ENCODE measurements at places on chromosomes 2 and 18.

- DNase-seq, result no peak
Observed at GRCh38 chr18:13381944-13382365, 163.4 kb downstream of the LDLRAD4 start.

DNA sequence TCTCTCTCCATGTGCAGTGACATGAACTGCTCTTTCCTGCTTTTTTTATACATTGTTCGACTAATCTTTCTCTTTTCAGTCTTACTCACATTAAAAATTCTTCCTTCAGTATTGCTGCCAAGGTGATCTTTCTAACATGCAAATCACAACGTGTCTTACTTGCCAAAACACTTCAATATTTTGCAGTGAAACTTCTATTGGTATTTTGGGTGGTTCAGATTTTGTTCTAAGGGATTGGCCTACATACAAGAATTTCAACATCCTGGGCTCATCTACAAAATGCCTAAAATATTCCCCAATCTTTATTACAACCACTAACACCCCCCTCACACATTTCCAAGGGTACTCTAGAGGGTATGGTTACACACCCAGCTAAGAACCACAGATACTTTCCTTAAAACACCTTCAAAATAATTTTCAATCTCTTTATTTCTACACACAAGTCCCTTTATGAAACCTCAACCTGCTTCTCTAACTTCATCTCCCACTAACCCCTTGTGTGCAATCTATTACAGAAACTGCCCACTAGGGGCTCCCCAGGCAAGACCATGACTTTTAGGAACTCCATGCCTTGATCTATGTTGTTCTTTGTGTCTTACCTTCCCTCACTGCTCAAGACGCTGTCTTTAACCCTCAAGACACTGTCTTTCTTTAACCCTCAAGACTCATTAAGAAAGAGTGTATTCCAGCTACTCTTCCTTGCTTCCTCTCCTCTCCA lies 50.9 kb downstream of the COL3A1 start:
- no peak for DNase-seq

DNA sequence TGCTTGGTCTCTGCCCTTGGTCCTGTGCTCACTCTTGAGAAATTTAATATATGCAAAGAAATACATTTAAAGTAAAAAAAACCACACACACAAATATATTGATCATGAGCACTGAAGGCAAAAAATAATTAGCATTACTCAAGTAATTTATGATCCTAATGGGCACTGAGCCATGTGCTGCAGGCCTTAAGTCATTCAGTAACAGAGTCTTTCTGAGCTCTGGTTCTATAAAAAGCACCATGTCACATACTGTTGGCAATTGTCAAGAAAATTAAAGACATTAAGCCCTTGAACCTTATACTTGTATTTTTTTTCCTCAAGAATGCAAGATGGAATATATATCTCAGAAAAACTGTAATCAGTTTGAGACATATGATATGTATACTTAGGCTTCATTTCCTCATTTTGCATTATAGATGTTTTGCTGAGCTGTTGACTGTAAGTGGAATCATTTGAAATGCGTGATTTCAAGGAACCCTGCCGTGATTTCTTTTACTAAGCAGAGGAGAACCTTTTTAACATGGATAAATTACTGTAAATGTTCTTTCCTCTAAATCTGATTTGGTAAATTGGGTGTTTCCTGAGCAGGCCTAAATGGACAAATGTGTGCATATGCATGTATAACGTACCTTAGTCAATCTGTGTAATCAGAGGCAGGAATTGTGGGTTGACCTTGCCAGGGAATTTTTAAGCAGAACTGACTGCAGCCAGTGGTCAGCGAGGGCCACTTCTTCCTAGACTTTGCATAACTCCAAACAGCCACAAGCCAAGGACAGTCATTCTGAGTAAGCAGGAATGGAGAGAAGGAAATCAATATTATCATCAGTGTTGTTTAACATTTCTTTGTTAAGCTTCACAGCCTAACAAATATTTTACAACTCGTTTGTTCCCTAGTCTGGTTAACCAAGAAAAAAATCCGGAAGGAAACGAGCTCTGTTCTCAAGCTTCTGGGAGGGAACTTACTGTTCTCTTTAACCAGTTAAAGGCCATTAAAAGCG lies 191.5 kb upstream of the ATP5MC3 start:
- no peak for DNase-seq

DNA sequence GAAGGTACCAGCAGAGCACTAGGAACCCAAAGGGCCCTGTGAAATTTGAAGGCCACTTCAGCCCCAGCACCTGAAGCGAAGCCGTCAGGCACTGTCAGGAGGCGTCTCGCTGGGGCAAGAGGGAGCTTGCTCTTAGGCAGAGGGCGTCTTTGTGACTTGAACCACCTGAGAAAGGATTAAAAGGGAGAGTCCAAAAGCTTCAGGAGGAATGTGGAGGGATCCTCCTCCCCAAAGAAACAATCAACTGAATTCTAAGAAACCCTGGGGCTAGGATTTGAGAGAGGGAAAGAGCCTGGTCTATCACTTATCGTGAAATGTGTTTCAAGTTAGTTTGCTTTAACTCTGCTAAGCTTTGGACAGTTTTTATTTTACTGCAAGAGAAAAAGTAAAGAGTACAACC lies 324.9 kb upstream of the SOX11 start:
- DNase-seq, result no peak

DNA sequence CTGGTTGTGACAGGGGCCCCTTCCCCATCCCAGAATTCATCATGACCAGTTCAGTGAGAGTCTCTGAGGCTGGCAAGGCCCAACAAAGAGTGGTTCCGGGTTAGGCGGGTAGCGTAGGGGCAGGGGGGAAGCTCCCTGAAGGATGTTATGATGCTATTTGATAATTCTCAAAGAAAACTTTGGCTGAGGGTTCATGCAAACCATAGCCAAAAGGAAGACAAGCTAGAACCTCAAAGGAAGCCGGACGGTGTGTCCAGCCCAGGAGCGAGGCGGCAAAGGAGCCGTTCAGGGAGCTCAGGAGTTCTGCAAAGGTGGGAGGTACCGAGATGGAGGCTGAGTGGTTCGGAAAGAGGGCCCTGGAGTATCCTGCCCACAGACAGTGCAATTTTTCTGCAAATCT lies 226.8 kb upstream of the RAB6C start:
- no peak for DNase-seq

GRCh38 chr18:48777026-48777743 lies 173.6 kb downstream of the SMAD7 start:
- DNase-seq, result peak; percentile 51

GRCh38 chr2:207869784-207870778 lies 100.4 kb upstream of the FZD5 start:
- no peak for DNase-seq

- DNase-seq, result no peak
Observed at GRCh38 chr18:61752973-61753372, 139.8 kb downstream of the RNF152 start.

DNA sequence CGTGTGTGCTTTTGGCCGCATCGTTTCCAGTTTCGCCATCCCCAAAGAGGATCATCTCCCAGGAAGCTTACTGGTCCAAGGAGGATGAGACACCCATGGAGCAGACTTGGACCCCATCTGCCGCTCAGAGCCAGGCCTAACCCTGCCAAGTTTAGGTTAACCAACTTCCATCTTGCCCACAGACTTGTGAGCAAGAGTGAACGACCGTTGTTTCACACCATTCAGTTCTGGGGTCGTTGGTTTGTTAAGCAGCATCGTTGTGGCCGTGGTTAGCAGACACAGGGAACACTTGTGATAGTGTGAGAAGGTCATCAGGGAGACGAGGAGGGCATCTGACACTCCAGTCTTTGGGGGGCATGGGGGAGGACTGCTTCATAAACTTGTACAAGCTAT lies 15.1 kb downstream of the IL1R2 start:
- no peak for DNase-seq

DNA sequence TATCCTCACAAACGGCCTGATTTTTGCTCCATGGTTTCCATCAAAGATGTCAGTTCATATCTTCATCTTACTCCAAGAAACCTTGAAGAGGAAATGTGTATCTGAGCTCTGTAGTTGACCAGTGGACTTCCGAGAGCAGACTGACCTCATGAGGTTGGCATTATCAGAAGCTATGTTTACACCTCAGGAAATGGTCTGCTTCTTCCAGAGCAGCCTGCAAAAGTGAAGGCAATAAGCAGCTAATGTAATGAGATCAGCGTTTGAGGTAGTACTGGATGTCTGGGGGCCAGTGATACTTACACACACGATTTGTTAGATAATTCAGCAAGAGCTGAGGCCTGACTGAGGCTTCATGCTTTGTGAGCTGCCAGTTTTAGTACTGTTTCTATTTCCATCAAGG lies 189.7 kb downstream of the LRRTM1 start:
- DNase-seq, result no peak

- DNase-seq, result no peak
Observed at GRCh38 chr18:44541159-44541558, 139.5 kb upstream of the SETBP1 start.

- no peak for DNase-seq
Observed at GRCh38 chr2:238005528-238005927, 38.7 kb downstream of the UBE2F start.

GRCh38 chr2:60438653-60439052 lies 114.8 kb downstream of the BCL11A start:
- no peak for DNase-seq

Measured in activated CD4-positive, alpha-beta T cell treated with anti-CD3 and anti-CD28 coated beads for 24 hours (primary cell).